ENCODE measurements at places on chromosomes 2 and 18.

DNA sequence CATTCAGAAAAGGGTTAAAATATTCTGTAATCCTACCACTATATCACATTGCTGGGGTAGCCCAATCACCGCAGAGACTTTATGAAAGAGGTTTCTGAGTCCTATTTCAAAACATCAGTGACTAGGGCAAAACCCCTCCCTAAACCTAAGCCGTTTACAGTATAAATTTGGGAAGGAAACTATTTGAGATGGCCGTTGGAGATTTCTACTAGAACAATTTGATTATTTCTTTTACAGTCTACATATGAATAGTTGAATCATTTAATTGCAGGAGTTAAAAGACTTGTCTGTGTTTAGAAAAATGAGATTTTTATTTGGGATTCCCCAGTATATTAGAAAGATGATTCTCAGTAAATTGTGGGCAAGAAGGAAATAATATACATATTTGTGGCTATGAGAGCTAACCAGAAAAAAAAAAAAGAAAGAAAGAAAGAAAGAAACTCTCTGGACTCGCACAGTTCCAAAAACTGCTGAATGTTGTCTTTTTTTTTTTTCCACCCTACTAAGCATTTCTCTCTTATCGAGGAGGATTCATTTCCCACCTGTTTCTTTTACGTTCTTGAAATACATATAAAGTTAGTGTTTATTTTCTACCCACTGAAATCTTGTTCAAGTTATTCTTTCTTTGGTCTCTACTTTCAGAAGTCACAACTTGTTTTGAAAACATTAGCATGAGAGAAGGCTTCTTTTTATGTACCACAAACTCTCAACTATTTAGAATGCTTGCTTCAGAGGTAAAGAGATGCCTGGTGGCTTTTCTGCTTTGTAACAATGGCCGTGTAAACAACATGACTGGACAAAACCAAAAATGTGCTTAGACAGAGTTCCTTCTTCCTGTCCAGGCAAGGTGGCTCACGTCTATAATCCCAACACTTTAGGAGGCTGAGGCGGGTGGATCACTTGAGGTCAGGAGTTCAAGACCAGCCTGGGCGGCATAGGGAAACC, 65.9 kb downstream of the BCL2 start:
- no peak for DNase-seq

DNA sequence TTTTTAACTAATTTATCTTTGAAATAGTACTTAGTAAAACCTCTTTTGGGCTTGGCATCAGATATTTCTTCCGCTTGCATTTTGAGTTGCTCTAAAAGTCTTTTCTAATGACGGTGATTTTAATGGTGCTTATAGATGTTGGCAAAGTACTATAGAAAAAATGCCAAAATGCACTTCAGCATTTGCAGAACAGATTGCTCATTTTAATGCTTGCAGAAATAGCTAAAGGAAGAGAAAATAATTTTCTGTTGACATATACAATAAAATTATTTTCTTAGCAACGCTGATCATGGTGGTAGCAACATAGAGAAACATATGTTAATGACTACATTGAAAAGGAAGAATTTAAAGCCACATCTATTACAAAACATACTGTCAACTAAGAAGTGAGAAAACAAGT, 170.7 kb downstream of the STK39 start:
- no peak for DNase-seq

DNA sequence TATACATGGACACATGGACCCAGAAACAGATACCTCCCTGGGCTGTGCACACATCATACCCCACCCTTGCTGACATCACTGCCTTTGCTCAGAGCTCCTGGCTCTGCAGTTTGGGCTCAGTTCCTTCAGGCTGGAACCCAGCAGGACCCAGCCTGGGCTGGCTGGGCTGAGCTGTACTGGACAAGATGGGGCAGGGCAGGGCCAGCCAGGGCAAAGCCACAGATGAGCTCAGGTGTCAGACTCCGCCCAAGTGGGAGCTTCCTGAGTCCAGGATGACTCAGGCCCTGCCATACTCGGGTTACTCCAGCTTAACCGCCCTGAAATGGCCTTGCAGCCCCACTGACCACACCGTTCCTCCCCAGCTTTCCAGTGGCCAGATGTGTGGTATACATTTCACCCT, 284.9 kb downstream of the OSR1 start:
- no peak for DNase-seq

- no peak for DNase-seq
Measured at GRCh38 chr2:172323256-172323655, 104.1 kb upstream of the ITGA6 start.

GRCh38 chr2:182259629-182260150, 167.1 kb downstream of the PDE1A start:
- DNase-seq, result no peak

GRCh38 chr2:53452957-53453748, 314.5 kb upstream of the CHAC2 start:
- DNase-seq, result no peak

GRCh38 chr2:176709149-176709951, 440.1 kb downstream of the MTX2 start:
- no peak for DNase-seq

GRCh38 chr2:162044586-162044985, 29.4 kb downstream of the DPP4 start:
- DNase-seq, result no peak
